ENCODE measurements at places on chromosomes 2 and 18. TPM values are rescaled to one million over a fixed set of nuclear protein-coding genes. Genes with fewer than 3 reads are reported as not detected.
A peak's percentile ranks its signal among the peaks of the same experiment; 100 is the strongest.

DNA sequence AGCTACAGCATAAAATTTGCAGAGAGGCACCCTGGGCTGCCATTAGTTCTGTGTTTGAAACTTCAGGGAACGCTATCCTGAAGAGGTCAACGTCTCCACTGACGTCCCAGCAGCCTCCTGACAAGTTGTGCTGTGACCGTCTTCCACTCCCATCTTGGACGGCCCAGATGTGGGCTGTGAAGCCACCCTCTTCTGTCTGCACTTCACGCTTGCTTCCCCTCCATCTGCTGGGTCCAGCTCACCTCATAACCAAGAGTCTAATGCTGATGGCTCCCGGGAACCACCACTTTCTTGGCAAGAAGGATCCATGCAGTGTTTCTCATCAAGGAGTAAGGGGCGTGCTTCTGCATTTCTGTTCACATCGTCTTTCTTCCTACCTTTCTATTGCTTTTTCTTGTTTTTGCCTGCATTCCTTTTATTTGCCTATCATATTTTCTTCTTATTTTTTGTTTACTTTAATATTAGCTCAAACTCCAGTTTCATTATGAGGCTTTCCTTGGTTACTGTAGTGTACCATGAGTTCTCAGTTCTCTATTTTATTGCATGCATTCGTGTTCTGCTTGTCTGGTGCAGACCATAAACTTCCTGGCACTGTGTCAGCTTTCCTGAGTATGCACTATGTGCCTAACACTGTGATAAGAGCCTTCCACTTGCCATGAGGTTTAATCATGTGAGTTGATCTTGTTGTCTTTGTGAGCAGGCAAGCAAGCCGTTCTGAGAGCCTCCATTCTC is 631.8 kb upstream of the RAB6C start:
- no peak overlapping the region for H3K4me3 ChIP-seq
- no peaks in the 10 kb centered on the region for H3K4me1 ChIP-seq
- H3K27me3 ChIP-seq = no peaks in the 10 kb centered on the region
- no peak for DNase-seq
- H3K27ac ChIP-seq = no peak overlapping the region

DNA sequence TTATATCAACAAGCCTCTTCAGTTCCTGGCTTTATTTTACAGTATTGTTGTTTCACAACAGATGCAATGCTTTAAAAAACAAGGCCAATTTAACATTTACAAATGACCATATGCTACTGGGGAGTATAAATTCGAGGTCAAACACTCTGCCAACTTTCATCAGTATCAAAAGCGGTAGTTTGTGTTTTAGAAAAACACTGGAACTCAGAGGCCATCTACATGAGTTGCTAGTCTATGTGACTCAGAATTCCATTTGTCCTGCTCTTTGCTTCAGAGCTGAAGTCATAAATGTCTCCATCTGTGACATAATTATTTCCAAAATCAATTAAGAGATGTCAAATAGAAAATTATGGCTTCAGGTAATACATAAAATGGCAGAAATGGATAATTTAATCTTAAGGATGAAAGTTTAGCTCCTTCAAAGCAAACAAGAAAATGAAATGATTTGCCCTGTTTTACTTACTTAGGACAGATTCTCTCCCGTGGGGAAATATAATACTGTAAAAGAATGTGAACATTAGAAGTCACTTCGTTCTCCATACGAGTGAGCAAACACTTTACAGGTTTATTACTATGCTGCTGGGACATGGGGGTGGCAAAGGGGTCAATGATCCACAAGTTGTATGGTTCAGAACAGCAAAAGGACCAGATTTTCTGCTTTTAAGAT is 3.7 kb downstream of the MEX3C start:
- no peaks in the 10 kb centered on the region for H3K4me1 ChIP-seq
- no peaks in the 10 kb centered on the region for H3K27me3 ChIP-seq
- no peak overlapping the region for H3K4me3 ChIP-seq
- H3K27ac ChIP-seq = peak overlapping the region; percentile 97
- no peaks in the 10 kb centered on the region for H3K36me3 ChIP-seq

The CHRND gene
- total RNA-seq = not detected

The CCL20 gene
- not detected for total RNA-seq

DNA sequence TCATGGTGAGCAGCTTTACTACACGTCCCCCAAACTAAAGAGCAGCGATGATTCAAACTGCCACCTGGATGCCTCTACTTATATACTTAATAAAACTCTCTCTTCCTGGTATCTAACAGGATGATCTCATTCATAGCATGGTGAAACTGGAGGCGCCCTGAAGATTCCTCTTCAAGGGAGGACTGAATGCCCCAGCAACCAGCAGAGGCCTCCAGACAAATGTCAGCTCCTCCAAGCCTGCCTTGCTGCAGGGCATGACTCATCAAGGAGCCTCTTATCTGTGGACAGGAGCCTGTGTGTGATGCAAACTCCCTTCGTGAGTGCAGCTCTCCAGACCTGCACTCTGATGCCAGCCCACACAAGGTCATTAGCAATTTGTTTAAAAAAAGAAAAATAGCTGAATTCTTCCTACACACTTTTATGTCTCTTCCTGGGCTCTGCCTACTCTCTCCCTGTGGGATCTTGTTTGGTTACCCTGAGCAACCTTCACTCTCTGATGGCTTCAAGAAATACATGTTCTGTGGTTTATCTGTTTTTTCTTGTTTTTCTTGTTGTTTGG is 30.2 kb downstream of the LONRF2 start:
- no peak overlapping the region for H3K27ac ChIP-seq
- H3K27me3 ChIP-seq = no peaks in the 10 kb centered on the region
- DNase-seq = peak; percentile 64
- no peak overlapping the region for H3K4me3 ChIP-seq
- H3K4me1 ChIP-seq = no peaks in the 10 kb centered on the region

- DNase-seq = no peak
- no peak overlapping the region for H3K27ac ChIP-seq
- no peaks in the 10 kb centered on the region for H3K27me3 ChIP-seq
- H3K36me3 ChIP-seq = no peaks in the 10 kb centered on the region
- H3K4me1 ChIP-seq = no peaks in the 10 kb centered on the region
- H3K4me3 ChIP-seq = no peak overlapping the region
Observed at GRCh38 chr2:118634876-118635275, 212.6 kb downstream of the EN1 start.

DNA sequence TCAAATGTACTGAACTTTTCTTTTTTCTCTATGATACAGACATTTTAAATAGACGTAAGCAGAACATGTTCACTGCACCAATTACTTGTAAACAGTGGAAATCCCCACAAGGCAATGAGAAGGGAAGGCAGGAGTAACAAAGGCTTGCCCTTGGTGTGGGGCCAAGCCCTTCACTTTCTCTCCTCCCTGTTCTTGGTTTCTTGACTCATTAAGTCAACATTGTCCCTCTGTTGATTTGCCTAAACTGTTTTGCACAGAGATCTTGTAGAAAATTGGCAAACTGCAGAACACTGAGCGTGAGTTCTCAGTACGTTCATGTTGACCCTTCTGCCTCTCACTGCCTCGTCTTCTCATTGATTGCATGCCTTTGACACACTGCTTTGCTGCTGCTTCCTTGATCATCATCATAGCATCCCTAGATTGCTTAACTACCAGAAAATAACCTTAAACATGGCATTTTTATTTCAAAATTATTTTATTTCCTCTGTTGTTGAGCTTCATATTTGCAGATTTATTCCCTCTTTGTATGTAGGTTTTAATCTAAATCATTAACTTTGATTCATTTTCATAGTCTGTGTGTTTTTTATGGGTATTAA is 257.7 kb downstream of the PTGR3 start:
- H3K36me3 ChIP-seq = no peaks in the 10 kb centered on the region
- no peak for DNase-seq
- H3K27ac ChIP-seq = peak overlapping the region; percentile 8
- H3K4me1 ChIP-seq = no peaks in the 10 kb centered on the region
- H3K27me3 ChIP-seq = no peaks in the 10 kb centered on the region

The MFSD6 gene
- 57.2 TPM for total RNA-seq

The CDK5R2 gene
- not detected for total RNA-seq

- no peaks in the 10 kb centered on the region for H3K27me3 ChIP-seq
- no peak for DNase-seq
- H3K27ac ChIP-seq = no peak overlapping the region
- H3K36me3 ChIP-seq = no peaks in the 10 kb centered on the region
- no peaks in the 10 kb centered on the region for H3K4me1 ChIP-seq
Observed at GRCh38 chr2:182115258-182115657, 129.6 kb downstream of the PPP1R1C start.

GRCh38 chr2:223221139-223221835 is 169.3 kb downstream of the KCNE4 start:
- no peaks in the 10 kb centered on the region for H3K27me3 ChIP-seq
- H3K4me3 ChIP-seq = no peak overlapping the region
- H3K27ac ChIP-seq = no peak overlapping the region
- DNase-seq = no peak
- no peaks in the 10 kb centered on the region for H3K36me3 ChIP-seq
- no peaks in the 10 kb centered on the region for H3K4me1 ChIP-seq

GRCh38 chr2:105052773-105053172 is 14.9 kb downstream of the MRPS9 start:
- DNase-seq = no peak
- no peak overlapping the region for H3K4me3 ChIP-seq
- H3K36me3 ChIP-seq = peaks cover 16% of the 10 kb centered on the region
- H3K27me3 ChIP-seq = no peaks in the 10 kb centered on the region
- H3K4me1 ChIP-seq = peaks cover 5% of the 10 kb centered on the region

The SOCS6 gene
- total RNA-seq = 18.7 TPM

The CIAO1 gene
- total RNA-seq = 77.0 TPM

DNA sequence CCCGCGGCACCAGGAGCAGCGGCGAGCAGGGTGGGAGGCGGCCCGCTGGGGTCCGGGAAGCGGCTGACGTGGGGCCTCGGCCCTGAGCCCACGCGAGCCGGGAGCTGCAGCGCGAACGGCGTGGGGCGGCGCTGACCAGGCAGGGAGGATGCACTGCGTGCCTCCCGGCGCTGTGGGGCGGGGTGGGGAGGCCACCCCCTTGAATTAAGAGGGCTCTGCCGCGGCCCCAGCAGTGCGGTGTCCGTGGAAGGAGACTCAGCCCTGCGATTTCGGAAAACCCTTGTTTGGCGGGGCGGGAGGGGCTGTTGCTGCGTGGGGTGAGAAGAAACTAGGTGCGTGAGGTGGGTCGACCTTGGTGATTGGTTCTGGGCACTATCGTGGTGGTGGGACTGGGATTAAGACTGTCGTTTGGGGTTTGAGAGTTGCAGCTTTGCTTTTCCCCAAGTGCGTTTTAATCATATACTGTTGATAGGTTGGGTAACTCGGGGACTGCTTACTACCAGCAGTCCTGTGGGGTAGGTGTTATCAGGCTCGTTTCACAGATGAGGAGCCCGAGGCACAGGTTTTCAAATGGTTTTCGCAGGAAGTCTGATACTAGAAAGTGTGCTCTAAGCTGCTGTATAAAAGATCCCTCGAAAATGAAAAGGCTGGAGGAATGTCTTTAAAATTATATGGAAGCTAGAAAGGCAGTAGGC is 722 bp downstream of the ACSL3 start:
- no peaks in the 10 kb centered on the region for H3K36me3 ChIP-seq
- H3K4me3 ChIP-seq = peak overlapping the region; percentile 90
- DNase-seq = no peak
- H3K4me1 ChIP-seq = no peaks in the 10 kb centered on the region
- H3K27ac ChIP-seq = peak overlapping the region; percentile 98

DNA sequence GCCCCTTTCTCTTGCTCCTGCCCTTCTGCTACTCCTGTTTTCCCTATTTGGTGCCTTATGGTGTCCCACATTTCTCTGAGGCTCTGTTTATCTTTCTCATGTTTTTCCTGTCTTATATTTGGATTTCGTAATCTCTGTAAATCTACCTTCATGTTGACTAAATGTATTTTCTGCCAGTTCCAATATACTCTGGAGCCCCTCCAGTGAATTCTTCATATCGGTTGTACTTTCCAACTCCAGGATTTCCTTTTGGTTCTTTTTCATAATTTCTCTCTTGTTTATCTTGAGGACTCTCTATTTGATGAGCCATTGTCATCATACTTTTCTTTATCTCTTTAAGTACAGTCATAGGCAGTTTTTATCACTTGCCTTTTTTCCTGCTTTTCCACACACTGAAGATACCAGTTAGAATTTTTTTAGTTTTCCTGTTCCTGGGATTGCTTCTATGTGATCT is 19.1 kb downstream of the SCLY start:
- H3K36me3 ChIP-seq = peaks cover 20% of the 10 kb centered on the region
- no peaks in the 10 kb centered on the region for H3K27me3 ChIP-seq
- H3K4me1 ChIP-seq = no peaks in the 10 kb centered on the region
- no peak for DNase-seq

- no peaks in the 10 kb centered on the region for H3K27me3 ChIP-seq
- no peak overlapping the region for H3K27ac ChIP-seq
- H3K36me3 ChIP-seq = no peaks in the 10 kb centered on the region
- DNase-seq = no peak
Observed at GRCh38 chr2:206993964-206994363, 54.6 kb downstream of the CPO start.

DNA sequence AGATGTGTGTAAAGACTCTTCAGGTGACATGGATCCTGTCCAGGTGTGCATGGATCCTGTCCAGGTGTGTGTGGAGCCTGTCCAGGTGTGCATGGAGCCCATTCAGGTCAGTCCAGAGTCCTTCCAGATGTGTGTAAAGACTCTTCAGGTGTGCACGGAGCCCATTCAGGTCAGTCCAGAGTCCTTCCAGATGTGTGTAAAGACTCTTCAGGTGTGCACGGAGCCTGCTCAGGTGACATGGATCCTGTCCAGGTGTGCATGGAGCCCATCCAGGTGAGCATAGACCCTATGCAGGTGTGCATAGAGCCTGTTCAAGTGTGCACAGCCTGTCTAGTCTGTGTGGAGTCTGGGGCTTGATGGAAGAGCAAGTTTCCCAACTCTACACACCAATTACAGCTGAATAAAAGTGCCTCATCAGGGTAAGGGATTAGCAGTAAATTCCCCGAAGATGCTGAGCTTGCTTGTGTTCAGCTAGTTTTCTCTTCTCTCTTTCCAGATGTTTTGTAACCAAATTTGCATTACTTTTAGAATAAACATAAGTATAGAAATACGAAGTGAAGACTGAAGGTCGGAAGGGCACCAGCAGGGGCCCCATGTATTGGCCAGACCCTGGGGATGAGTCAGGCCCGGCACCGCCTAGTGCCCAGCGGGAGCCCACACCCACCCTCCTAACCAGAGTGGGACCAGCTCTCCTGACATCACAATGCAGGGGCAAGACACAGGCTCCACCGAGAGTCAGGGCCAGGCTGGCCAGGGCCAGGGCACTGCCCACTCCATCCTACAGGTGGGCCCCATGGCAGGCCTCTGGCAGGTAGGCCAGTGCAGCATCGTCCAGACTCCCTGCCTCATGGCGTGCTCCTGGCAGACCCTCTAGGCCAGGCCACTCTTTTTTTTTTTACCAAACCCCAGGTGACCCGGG is 38.6 kb upstream of the GPC1 start:
- no peak for DNase-seq
- no peak overlapping the region for H3K4me3 ChIP-seq
- H3K4me1 ChIP-seq = no peaks in the 10 kb centered on the region
- no peaks in the 10 kb centered on the region for H3K36me3 ChIP-seq
- no peak overlapping the region for H3K27ac ChIP-seq

Data from right atrium auricular region (tissue), 2 donors.